ENCODE measurements at places on chromosomes 2 and 18.

- no peak for DNase-seq
Measured at GRCh38 chr2:46827274-46828134, 88.1 kb downstream of the MCFD2 start.

- no peak for DNase-seq
Measured at GRCh38 chr2:223647258-223647952, 45.2 kb upstream of the SCG2 start.

GRCh38 chr2:134432435-134432883 is 178.6 kb downstream of the MGAT5 start:
- DNase-seq, result no peak

- DNase-seq, result no peak
Measured at GRCh38 chr2:241864168-241864849, 5.2 kb upstream of the RTP5 start.

- no peak for DNase-seq
Measured at GRCh38 chr2:101307503-101307902, 998 bp downstream of the RNF149 start.

DNA sequence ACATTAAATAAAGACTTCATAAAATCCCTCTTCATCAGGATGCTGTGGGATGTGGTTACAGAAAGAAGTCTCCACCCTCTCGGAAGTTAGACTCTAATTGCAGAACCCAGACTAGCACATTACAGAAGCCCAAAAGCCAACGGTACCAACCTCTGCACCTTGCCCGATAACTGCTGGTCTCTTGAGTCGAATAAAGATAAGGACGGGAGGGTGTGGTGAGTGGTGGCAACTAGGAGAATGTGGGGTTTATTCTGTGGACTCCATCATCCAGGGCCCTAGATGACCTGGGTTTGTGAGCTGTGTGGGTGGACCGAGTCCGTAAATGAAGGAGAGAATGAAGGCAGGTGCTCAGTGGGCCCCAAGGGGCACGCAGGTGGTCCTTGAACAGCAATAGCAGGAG is 462.8 kb upstream of the ID2 start:
- DNase-seq, result no peak

- DNase-seq, result no peak
Measured at GRCh38 chr18:37489011-37489410, 76.6 kb downstream of the CELF4 start.

DNA sequence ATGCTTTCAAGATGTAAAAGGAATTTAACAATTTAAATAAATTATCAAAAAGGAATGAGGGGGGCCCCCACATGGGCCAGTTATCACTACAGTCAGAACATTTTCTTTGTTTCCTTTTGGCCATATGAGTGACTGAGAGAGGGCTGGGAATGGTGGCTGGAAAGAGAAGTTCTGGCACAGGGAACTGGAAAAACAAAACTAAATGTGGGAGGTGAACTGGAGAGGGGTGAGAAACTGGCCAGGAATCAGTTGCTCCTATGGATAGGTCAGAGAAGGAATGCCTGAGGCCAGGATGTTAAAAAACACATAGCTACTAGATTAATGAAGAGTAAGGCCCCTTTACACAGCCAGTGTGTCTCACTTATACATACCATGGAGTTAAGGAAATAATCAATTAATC is 121.0 kb downstream of the RBMS1 start:
- DNase-seq, result no peak

- DNase-seq, result no peak
Measured at GRCh38 chr2:46748121-46748520, 167.5 kb downstream of the MCFD2 start.

DNA sequence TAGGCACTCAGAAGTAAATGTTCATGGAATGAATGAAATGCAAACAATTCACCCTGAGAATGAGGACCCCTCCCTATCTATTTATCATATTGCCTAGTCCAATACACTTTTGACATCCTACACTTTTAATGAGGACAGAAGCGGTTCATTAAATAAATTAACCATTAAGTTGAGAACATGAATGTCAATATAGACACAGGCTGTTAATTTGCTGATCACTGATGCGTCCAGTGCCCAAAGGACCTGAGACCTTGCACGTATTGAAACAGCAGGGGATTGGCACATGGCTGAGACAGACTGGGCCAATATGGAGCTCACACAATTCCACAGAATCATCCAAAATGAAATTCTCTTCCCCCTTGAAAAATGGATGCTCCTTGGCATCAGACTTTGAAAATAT is 430.0 kb downstream of the SLC4A3 start:
- DNase-seq, result no peak

DNA sequence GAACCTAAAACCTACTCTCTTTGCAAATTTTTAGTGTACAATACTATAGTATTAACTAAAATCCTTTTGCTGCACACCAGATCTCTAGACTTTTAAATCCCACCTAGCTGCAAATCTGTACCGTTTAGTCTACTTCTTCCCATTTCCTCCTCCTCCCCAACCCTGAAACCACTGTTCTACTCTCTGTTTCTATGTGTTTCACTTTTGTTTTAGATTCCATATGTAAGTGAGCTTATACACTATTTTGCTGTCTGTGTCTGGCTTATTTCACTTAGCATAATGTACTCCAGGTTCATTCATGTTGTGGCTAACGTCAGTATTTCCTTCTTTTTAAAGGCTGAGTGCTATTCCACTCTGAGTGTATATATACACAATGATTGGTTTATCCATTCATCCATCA is 18.4 kb upstream of the DSC2 start:
- DNase-seq, result no peak

- no peak for DNase-seq
Measured at GRCh38 chr18:79779700-79780190, 18.0 kb upstream of the KCNG2 start.

- DNase-seq, result no peak
Measured at GRCh38 chr2:6080932-6081753, 389.0 kb downstream of the SOX11 start.

DNA sequence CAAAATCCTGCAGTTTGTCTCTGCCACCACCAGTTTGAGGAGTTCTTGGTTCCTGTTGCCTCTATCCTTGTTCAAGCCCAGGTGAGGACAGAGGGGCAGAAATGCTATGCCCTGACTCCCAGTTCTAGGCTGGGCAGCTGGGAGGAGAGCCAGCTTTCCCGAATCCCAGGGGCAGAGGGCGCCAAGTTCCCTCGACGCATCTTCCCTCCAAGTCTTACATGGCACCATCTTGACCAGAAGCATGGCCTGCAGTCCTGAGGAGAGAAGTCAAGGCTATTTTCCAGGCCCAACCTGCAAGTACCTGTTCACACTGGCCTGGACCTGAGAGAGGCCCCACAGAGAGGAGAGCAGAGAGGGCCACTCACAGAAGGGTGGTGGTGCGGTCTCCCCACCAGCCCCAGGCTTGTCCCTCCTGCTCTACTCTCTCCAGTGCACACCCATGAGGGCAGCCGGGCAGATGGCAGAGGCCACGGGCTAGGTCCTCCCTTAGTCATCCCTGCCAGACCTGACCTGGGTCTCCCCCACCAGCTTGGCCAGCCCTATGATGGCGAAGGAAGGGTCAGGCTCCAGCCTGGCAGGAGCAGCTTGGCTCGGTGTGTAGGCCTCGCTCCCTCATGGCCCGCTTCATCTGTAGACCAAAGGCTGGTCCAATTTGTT is 115.7 kb upstream of the MSTN start:
- DNase-seq, result no peak

- DNase-seq, result no peak
Measured at GRCh38 chr2:183564726-183565125, 440.5 kb downstream of the NUP35 start.

GRCh38 chr2:217988014-217988839 is 14.6 kb downstream of the TNS1 start:
- DNase-seq, result peak; percentile 71

GRCh38 chr2:58701688-58702301 is 460.7 kb upstream of the FANCL start:
- DNase-seq, result no peak

DNA sequence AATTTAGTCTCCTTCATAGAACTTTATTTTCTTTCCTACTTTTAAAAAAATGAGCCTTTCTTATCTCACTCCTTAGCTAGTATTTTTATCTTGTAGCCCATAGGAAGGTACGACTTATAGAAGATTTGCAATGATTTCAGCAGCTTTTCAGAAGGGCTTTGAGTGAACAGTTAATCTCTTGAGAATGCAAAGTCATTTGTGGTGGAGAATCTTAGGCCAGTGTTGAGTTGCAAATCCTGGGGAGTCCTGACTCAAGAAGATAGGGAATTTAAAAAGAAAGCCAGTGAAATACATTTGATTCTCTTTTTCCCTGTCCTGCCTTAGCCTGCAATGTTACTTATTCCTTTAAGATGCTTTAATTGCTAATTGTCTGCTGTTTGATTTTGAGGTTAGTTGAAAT is 33.6 kb downstream of the LYPD6 start:
- no peak for DNase-seq

GRCh38 chr2:158101384-158101926 is at the start of gene UPP2:
Gene UPP2, plus strand, starts transcription at chr2:158101876. Its CDS starts 188 bp downstream, at chr2:158102064.
- DNase-seq, result no peak

GRCh38 chr18:58567453-58568196 is 61.3 kb downstream of the ALPK2 start:
- no peak for DNase-seq

GRCh38 chr2:217695033-217695520 is 307.7 kb downstream of the TNS1 start:
- DNase-seq, result no peak

GRCh38 chr18:46262856-46263255 is 158.7 kb downstream of the HAUS1 start:
- DNase-seq, result no peak

DNA sequence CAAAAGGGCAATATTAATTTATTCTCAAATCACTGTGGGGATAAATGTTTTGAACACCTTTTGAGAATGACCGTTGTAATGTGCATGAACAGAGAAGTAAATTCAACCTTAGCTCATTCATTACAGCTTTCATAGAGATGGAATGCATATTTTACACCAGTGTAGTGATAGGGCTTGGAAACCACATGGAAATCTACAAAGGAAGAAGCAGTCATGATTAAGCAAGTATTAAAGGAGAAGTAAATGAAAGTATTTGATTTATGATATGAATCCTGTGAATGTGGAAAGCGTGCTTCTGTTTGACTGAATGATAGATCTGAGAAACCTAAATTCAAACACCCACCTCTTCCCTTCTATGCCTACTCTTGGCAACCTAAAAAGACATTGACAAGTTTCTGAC is 64.7 kb downstream of the CDH7 start:
- DNase-seq, result no peak

DNA sequence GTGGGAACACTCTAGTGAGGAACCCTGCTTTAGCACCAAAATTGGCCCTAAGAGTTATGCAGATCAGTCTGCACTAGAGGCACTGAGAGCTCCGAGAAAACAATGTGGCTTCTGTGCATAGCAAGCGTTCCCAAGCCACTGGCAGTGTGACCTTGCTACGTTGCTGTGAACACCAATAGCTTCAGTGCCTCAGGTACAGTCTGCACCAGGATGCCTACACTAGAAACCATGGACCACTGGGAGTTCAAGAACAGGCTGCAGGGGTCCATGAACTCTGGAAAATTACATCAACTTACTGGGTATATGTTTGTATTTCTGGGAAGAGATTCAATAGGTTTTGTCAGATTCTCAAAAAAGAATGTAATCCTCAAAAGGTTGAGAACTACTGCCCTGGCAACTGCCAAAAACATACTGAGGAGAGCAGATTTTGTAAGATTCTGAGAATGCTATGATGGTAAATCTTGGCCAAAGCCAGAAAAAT is 18.3 kb upstream of the SP3 start:
- DNase-seq, result no peak

DNA sequence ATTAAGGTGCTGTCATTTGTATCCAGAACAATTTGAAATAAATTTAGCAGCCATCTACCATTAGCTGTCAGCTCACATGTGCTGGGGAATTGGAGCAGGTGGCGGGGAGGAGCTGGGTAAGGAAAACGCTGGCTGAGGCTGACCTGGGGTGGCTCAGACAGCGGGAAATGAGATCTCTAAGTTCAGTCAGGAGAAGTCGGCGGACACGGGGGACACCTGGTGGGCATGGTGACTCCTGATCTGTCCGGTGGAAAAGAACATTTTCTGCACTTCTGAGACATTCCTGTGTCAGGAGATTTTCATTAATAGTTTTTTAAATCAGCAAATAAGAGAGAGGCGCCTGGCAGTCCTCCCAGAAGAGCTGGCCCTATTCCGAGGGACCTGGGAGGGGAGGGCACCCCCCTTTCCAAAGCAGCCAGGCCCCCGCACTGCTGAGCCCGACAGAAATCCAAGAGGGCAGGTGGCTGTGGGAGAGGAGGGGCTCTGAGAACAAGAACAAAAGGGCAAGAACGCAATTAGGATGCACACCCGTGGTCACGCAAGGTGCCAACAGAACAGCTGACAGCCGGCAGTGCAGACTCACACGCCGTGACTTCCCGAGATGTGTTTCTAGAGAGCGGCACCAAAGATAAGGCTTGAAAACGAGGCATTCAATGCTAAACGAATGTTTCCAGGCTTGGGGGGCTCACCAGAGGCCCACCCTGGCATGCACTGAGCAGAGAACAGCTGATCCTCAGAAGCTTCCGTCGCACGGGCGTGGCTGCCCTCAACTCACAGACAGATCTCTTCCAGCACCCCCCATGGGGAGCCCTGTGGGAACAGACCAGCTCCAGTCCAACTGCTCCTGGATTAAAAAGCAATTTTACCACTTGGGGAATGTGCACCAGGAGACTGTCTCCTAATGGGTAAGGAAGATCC is 26.4 kb downstream of the SLC66A2 start:
- no peak for DNase-seq

DNA sequence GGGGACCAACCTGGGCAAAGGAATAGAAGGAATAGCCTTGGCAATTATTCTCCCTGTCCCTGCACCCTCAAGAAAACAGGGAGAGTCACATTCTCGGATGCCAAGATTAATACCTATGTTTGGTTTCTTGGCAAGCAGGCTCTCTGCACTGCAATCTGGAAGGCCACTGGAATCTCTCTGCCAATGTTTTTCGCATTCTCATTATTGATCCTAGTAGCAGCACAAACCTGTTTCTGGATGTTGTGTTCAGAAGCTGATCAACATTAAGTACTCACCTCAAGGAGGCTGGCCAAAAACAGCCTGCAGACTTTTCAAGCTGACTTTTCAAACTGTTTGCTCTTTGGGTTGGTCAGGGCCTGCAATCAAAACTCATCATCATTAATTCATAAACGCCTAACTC is 62.2 kb downstream of the CLHC1 start:
- no peak for DNase-seq

DNA sequence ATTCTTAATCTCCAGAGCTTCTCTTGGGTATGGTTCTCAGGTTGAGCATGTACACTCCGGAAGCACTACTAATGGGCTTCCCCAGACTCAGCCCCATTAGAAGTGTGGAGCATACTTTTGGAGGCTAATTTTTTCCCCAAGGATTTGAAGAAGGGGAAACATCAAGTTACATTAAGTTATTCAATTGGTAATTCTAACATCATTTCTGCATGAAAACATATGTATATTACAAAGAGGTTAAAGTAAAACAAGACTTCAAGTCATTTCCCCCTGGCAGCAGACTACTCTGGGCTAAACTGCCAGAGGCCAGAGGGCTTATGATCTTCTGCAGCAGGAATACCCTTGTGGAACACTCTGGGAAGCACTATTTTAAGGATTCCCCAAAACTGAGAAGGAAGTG is 227.7 kb upstream of the STK17B start:
- no peak for DNase-seq

- DNase-seq, result no peak
Measured at GRCh38 chr2:169448865-169449264, 30.4 kb upstream of the BBS5 start.
